Mucosa of descending colon (tissue), 3 donors: ENCODE measurements at places on chromosomes 16 and 17. TPM values are rescaled to one million over a fixed set of nuclear protein-coding genes. Genes with fewer than 3 reads are reported as not detected.

Gene NAA38
- total RNA-seq, result 73.5 TPM

Gene SLX1B
- 14.1 TPM for total RNA-seq

Gene CCL14
- 7.2 TPM for total RNA-seq

Gene RAP1GAP2
- 26.6 TPM for total RNA-seq

Gene CSF3
- total RNA-seq, result not detected

Gene C16orf86
- 1.2 TPM for total RNA-seq

Gene MYH1
- 0.10 TPM for total RNA-seq

Gene ZNF689
- total RNA-seq, result 10.5 TPM

Gene PRAC1
- 180 TPM for total RNA-seq

Gene CWC25
- total RNA-seq, result 21.7 TPM

Gene C16orf95
- total RNA-seq, result 3.0 TPM

Gene SMPD3
- 82.7 TPM for total RNA-seq

Gene ADGRG3
- total RNA-seq, result 0.84 TPM

Gene CACNG4
- total RNA-seq, result 0.26 TPM

Gene RUNDC1
- 22.2 TPM for total RNA-seq

Gene HID1
- total RNA-seq, result 56.9 TPM

Gene APOH
- 0.92 TPM for total RNA-seq

Gene CORO6
- total RNA-seq, result 1.2 TPM

Gene KRT38
- total RNA-seq, result not detected

Gene CCL4
- total RNA-seq, result 8.8 TPM

Gene VWA3A
- 0.46 TPM for total RNA-seq

Gene KRTAP1-1
- not detected for total RNA-seq

Gene CRYBA1
- not detected for total RNA-seq

Gene CCL1
- not detected for total RNA-seq

Gene SLC2A4
- total RNA-seq, result 78.2 TPM

Gene CDK5R1
- 2.1 TPM for total RNA-seq

Gene ADAMTS18
- 0.20 TPM for total RNA-seq

Gene KRT28
- not detected for total RNA-seq
